ENCODE measurements at places on chromosomes 7 and 10. TPM values are rescaled to one million over a fixed set of nuclear protein-coding genes. Genes with fewer than 3 reads are reported as not detected.

- no peak for DNase-seq
Measured at GRCh38 chr7:81810476-81811155, 40.8 kb upstream of the HGF start.

Gene DBF4
- total RNA-seq, result 21.4 TPM

Gene GNGT1
- not detected for total RNA-seq

Gene NEUROD6
- total RNA-seq, result not detected

- DNase-seq, result no peak
Measured at GRCh38 chr10:78543031-78543748, 509.5 kb downstream of the RPS24 start.

- no peak for DNase-seq
Measured at GRCh38 chr7:12488341-12488740, 82.2 kb upstream of the SCIN start.

GRCh38 chr7:6290319-6290741, 17.9 kb upstream of the CYTH3 start:
- no peak for DNase-seq

GRCh38 chr7:114086914-114087652, 168.3 kb upstream of the PPP1R3A start:
- DNase-seq, result no peak
